ENCODE measurements at places on chromosomes 16 and 17. TPM values are rescaled to one million over a fixed set of nuclear protein-coding genes. Genes with fewer than 3 reads are reported as not detected.

DNA sequence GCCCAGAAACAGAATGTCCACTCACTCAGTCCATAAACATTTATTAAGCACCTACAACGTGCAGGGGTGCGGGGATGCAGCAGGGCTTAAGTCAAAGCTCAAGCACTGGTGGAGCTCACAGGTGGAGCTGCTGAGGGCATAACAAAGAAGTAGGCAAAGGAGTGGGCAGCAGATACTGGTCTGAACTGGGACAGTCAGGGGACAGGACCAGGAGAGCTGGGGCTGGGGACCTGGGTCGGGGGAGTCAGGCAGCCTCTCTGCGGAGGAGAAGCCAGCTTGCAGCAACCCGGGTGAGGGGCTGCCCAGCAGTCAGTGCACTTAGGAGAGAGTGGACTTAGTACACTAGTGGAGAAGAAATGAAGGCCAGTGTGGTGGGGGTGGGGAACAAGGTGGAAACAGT lies 10.0 kb upstream of the TNFRSF13B start:
- no peak for DNase-seq

- DNase-seq, result no peak
Measured at GRCh38 chr17:48625495-48626244, 488 bp downstream of the HOXB9 start.

DNA sequence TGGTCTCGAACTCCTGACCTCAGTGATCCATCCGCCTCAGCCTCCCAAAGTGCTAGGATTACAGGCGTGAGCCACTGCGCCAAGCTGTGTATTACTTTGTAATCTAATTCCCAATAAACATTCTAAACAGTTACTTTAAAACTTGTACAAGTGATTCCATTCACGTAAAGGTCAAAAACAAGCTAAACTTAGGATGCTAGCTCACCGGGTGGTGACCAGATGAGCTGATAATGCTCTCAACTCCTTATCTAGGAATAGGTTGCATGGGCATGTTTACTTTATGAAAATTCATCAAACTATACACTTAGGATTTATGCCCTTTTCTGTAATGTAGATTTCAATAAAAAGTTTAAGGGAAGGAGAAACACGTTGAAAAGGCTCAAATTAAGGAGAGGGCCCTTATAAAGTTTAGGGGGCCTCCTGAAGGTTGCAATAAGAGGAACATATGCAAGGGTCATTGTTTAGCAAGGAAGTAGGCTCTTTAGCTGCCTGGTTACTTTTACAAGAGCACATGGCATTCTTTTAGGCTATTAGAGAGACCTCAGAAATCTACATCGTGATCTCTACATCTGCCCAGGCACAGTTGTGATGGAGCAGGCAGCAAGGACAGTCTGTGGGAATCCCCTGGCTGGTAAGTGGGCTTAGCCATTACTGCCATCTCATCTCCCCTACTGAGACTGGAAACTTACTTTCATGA lies 13.3 kb downstream of the CDR2 start:
- no peak for DNase-seq

GRCh38 chr17:77491921-77492445 lies 351.2 kb downstream of the SEC14L1 start:
- DNase-seq, result no peak

DNA sequence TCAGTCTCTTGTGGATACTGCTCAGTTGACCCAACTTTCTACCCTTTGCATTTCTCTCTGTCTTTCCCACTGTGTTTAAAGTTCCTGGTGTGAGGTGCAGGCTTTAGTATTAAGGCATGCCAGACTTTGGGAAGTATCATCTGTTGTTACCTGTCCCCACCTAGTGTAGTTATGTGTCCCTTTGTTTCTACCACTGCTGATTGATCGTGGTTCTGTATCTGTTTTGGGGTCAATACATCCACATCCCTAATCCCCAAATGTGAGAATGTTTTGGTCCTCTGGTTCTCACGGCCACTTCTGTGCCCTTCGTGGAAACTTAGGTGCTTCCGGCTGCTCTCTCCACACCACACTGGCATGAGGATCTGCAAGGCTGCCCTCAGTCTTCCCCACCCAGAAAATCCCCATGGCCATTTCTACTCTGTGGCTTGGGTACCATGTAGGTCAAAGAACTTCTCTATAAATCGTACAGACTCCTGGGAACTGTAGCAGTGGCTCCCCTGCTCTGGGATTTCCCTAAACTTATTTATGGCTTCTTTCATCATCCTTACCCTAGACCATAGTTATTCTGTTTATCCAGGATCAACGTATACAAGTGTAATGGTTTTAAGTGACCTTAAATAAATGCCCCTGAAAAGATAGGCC lies 443.2 kb downstream of the XYLT1 start:
- no peak for DNase-seq

DNA sequence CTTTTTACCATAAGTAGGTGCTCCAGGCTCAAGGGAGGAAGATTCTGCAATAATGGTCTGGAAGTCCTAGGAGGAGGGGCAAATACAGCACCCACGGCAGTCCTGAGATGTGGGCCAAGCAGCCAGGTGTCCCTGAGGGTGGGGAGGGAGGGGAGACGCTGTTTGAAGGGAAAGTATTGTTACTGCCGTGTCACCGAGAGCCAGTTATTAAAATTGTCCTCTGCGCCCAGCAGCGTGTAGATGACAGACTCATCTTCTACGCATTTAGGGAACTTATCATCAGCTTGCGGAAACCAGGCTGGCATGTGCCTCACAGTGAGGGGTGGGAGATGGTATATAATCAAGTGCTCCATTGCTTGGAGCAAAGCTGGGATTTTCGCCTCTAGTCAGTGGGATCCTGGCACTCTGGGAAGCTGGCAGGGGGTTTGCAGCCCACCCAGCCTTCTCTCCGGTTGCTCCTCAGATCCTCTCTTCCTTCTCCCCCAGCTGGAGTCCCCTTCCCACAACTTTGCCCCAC lies 104.6 kb downstream of the OR1D5 start:
- no peak for DNase-seq

GRCh38 chr17:72118335-72119076 lies 2.3 kb upstream of the SOX9 start:
- peak; percentile 75 for DNase-seq

DNA sequence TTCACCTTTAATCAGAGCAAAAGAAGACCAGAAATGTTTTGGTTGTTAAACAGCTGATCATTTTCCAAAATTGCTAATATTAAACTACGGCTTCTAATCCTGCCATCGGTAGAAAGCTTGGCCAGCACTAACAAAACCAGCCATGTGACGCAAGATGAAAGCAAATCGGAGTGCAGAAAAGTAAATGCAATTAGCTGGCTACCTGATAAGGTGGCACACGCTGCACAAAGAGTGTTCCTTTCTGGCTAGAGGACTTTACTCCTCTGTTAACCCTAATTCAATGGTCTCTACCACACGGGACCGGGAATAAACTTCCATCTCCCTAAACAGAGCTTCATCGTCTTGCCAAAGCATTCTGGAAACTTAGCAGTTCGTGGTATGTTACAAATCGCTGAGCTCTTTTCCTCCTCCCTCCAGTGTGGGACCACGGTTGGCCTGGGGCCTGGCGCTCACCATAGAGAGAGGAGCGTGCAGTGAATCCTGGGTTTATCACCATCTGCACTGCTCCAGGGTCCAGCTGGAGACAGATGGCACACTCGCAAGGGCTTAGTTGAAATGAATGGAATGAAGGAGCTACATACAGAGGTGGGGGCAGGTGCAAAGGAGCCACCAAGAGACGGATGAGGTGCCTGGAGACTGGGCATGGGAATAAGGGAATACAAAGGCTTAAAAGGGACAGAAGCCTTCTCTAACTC lies 10.1 kb upstream of the COG1 start:
- peak; percentile 50 for DNase-seq

- DNase-seq, result no peak
Measured at GRCh38 chr17:15119968-15120367, 145.2 kb downstream of the PMP22 start.

DNA sequence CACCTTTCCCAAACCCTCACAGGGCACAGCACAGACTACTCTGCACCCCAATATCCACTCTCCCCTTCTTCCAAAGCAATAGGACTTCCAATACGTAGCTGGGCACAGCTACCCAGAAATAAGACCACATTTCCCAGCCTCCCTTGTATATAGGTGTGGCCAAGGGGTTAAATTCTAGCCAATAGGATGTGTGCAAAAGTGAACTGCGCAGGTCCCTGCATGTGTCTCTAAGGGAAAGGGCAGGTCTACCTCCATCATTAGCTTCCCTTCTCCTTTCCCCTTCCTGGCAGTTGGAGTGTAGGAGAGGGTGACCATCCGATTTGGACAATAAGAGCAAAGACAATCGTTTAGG lies 25.5 kb upstream of the SNN start:
- no peak for DNase-seq

Gene NT5M
- 0.55 TPM for total RNA-seq
